ENCODE measurements at places on chromosomes 16 and 17.

GRCh38 chr17:63833026-63833740, 5.7 kb upstream of the FTSJ3 start:
- DNase-seq = no peak

GRCh38 chr16:88734361-88734728, 28.0 kb downstream of the CTU2 start:
- DNase-seq = no peak

GRCh38 chr17:32596206-32596605, 109.4 kb downstream of the CDK5R1 start:
- no peak for DNase-seq

GRCh38 chr17:57355090-57355859, 99.0 kb downstream of the MSI2 start:
- DNase-seq = no peak

GRCh38 chr17:56558088-56558487, 35.4 kb upstream of the NOG start:
- no peak for DNase-seq

DNA sequence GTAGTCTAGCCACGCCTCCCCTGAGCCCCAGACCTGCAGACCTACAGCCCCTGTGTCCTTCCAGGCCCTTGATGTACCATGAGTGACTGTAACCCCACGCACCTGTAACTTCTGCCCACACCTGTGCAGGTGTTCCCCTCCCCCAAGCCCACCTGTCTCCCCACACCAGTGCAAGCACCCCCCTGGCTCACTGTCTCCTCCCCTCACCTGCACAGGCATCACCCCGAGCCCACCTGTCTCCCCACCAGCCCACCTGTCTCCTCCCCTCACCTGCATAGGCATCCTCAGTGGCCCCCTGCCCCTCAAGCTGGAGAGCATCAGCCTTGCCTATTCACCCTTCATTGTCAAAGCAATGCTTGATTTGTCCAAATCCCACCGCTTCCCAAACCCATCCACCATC, 32.3 kb upstream of the ZC3H18 start:
- DNase-seq = no peak

GRCh38 chr16:81817296-81817695, 38.2 kb downstream of the PLCG2 start:
- DNase-seq = no peak

DNA sequence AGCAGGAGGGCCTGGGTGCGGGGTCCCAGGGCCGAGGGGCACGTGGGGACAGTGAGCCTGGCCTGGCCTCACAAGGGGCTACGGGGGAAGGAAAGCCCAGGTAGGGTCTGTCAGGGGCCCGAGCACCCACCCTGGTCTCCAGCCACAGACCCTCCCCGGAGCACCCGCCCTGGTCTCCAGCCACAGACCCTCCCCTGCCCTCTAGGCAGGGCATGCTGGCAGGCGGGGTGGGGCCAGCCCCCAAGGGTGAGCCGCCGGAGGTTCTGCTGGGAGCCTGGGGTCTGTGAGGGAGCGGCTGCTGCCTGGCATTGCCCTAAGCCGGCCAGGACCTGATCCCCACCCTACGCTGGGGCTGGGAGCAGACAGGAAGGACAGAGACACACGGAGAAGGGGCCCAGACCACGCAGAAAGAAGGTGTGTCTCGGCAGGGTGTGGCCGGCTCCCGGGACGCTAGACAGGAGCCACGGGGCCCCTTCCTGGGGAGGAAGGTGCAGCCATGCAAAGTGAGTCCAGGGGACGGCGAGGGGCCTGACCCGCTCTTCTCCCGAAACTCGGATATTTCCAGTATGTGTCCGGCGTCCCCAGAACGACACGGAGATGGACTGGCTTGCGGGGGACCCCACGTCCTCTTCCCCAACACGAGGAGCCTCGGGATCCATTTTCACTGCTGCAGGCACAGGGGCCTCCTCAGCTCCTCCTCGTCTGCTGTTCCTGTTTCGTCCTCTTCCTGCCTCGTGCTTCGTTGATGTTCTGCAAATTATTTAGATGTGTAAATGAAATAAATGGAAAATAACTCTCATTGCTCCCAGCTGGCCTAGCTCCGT, 15.5 kb downstream of the UTS2R start:
- no peak for DNase-seq

- DNase-seq = no peak
These were observed 16.1 kb upstream of the C16orf54 start for GRCh38 chr16:29761882-29762281.

Data from stimulated activated CD4-positive, alpha-beta T cell treated with anti-CD3 and anti-CD28 coated beads, Interleukin-1b, Interleukin-23, amount 100 ng/mL, for 24 hours (primary cell).